Endothelial cell of umbilical vein (primary cell): ENCODE measurements at places on chromosomes 1 and 21. TPM values are rescaled to one million over a fixed set of nuclear protein-coding genes. Genes with fewer than 3 reads are reported as not detected.

GRCh38 chr1:171142416-171143385 is 42.4 kb upstream of the FMO2 start:
- no peak for DNase-seq

S100A3 gene
- 0.42 TPM in 1 of 2 replicates, not detected in the other for total RNA-seq

- DNase-seq, result no peak
Measured at GRCh38 chr1:23591460-23592208, 32.3 kb upstream of the ID3 start.

FOXD3 gene
- total RNA-seq, result not detected in 2 replicates

MED8 gene
- total RNA-seq, result 41.9 and 45.6 TPM in 2 replicates

DNA sequence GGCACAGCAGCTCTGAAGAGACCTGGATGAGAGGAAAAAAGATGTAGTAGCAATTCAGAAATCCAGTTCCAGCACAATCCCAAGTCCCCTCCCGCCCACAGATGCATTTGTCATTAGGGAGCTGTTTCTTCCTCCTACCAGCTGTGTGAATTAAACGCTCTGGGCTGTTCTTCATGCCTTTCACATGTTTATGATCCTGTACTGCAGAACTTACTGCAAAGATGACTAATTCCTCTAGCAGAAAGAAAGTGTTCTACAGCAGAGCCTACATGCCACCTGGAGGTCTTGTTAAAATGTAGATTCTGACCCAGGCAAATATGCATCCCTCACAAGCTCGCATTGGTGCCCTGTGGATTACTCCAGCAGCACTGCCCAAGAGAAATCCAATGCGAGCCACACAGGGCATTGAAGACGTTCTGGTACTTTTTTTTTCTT is 6.5 kb downstream of the ENO1 start:
- no peak for DNase-seq

DNA sequence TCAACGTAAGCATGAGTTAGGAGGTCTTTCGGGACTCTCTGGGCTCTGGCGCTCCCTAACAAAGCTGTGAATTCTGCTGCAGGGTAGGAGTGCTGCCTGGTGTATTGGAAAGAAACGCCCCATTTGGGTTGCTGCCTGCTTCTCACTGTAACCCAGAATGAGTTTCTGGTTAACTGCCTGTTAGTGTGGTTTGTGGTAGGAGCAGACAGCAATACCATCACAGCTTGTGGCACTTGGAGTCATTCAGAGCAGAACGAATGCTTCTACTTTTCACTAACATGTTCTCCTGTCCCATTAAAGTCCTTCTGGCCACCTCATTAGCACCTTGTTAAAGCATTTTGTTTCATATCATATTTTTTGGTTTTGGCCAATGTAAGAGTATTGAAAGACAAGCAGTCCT is 18.1 kb downstream of the MAP3K7CL start:
- no peak for DNase-seq

GRCh38 chr1:232459826-232460225 is 170.1 kb downstream of the SIPA1L2 start:
- no peak for DNase-seq

NPPA gene
- not detected in 2 replicates for total RNA-seq

GRCh38 chr1:43464681-43465504 is 11.2 kb upstream of the HYI start:
- DNase-seq, result no peak

DNA sequence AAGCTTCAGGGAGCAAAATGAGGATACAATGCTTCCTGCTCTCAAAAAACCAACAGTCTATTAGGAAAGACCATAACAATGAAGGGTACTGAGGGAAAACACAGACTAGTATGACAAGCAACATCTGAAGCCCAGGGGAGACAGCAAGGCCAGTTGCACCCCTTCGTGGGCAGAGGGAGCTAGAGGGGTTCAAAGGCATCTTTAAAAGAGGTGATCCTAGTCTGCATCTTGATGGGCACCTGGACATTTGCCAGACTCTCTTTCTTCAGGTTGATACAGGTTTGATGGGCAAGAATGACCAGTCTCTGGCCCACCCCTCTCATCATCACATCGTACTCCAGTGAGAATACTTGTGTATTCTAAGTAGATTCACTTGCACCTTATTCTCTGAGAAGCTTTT is 177.7 kb downstream of the VAV3 start:
- DNase-seq, result no peak

DNA sequence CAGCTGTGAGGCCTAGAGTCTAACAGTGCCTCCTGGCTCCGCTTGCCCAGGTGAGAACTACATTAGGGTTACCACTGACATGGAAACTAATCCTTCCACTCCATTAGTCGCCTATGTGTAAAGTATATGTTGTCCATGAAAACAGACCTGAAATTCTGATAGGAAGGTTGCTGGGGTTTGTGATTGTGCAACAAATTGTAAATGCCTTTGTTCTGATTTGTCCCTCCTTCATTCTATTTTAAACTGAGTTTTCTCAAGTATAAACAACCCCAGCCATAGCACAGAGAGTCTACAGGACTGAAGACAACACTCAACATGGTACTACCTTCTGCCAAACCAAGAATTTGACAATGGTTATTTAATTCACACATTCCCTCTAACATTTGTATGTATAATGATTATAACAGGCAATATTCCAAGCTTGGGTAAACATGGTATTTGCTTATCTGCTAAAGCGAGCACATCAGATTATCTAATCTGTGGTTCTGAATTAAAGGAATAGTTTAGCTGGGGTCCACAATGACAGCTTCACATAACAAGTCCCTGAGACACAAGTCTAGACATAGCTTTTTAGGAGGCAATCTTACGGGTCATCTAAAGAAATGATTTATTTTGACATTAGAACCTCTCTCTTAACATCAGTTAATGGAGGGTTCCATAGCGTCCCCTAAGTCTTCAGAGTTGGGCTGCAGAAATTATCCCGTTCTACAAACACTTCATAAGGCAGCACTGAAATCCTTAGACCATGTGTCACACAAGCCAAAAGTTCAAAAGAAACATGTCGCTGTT is 633.0 kb downstream of the SMYD3 start:
- no peak for DNase-seq

DNA sequence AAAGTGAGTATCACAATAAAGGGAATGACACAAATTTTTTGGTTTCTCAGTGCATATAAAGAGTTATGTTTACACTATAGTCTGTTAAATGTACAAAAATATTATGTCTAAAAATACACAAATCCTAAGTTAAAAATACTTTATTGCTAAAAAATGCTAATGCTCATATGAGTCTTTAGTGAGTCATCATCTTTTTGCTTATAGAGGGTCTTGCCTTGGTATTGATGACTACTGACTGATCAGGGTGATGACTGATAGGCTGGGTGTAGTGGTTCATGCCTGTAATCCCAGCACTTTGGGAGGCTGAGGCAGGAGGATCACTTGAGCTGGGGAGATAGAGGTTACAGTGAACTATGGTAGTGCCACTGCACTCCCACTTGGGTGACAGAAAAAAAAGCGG is 12.9 kb upstream of the NUF2 start:
- no peak for DNase-seq

DNA sequence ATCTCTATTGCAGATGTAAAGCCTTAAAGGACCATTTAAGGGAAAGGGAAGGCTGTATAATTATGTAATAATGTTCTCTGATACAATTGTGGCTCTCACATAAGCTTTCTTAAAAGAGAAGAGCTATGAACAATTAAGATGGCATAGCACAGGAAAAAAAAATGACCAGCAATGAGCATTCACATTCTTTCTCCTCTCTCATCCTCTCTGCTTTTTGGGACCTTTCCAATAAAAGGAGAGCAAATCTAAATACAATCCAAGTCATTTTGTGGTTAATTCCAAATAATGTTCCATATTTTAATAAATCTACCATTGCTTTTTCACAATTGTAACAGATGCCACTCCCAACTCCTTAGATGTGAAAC is 23.5 kb downstream of the SMYD3 start:
- DNase-seq, result no peak

AMY1C gene
- total RNA-seq, result not detected in 2 replicates

- no peak for DNase-seq
Measured at GRCh38 chr1:89363196-89363595, 663 bp upstream of the GBP6 start.

DNA sequence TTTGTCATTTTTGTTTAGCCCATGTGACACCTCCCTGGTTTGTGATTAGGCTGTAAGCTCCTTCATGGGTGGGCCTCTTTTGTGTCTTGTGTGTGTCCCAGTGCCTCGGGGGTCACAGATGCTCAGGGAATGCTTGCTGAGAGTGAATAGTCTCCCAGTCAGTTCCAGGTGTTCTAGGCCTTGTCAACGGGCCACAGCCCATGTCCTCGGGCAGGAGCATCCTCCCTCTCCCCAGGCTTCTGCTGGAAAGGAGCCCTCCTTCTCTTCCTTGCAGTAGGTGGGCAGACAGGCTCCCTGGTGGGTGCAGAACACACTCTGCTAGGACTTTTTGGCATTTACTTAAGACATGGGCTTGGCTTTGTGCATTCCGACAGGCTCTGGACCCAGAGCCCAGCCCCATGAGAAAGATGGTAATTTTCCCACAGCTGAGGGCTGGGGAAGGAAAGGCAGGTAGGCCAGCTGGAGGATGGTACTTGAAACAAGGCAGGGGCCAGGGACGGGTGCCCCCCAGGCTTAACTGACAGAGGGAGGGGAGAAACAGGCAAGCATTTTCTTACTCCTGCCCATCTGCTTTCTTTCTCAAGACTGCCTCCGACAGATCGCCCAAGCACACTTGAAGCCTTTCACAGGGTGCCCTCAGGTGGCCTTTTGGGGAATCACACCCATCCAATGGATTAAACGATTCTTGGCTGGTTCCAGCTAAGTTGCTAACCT is 7.1 kb upstream of the CPLANE2 start:
- peak; percentile 87 for DNase-seq

ALDH4A1 gene
- 17.4 and 18.6 TPM in 2 replicates for total RNA-seq

GRCh38 chr1:97837161-97837560 is 83.7 kb downstream of the DPYD start:
- no peak for DNase-seq

DNA sequence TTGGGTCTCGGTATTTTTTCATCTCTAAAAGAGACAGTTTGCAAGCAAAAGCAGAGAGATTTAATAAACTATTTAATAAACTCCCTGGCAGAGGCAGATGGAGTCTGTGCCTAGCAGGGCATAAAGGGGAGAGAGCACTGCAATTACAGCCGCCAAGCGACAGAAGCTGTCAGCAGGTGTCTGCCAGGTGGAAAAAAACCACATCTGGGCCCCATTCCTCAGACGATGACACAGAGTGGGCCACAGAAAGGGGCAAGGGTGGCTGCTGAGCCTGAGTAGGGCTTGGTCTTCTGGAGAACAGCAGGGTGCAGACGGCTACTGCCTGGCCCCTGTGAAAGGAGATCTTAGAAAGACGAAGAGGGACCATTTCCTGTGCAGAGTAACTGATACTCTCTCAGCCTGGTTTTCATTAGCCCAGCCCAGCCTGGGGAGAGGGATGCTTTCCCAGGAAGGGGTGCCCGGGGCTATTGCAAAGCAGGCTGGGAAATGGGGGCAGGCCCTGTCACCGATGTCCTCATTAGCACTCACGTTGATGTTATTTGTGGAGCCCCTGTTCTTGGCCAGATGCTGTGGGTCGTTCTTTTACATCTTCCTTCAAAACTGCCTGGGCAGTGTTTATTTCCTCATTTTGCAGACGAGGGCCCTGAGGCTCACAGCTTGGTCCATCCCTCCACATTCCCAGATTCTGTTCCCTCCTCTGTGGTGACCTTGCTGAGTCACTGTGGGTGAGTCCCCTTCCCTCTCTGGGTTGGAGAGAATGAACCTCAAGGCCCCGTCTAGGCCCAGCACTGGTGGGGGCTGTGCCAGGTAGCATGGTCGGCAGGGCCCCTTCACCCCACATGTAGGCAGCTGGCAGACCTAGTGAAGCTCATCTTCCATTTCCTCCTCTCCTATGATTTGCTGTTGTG is 472.7 kb downstream of the PTPRU start:
- no peak for DNase-seq

PRKCZ gene
- total RNA-seq, result 0.44 and 1.7 TPM in 2 replicates

CAPZB gene
- 339 and 347 TPM in 2 replicates for total RNA-seq

AK5 gene
- 3.3 and 7.5 TPM in 2 replicates for total RNA-seq

GRCh38 chr1:4965346-4966075 is 311.1 kb downstream of the AJAP1 start:
- no peak for DNase-seq

DNA sequence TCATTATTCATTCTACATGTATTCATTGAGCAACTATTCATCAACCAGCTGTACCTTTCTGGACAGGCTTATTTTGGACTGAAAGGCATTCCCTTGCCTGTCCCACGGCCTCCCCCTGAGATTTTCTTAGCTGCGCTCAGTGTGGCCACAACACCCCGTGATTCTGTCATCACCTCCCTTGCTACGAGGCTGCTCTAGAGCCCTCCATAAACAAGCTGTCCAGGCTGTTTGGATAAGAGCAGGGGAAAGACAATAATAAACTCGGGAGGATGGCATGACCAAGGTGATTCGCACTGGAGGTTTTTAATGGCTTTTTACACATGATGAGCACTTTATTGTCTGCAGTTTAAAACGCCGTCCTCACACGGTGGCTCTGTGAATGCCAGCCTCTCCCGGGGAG is 139.7 kb downstream of the ROR1 start:
- no peak for DNase-seq

SOAT1 gene
- 34.2 and 38.2 TPM in 2 replicates for total RNA-seq

SLFNL1 gene
- total RNA-seq, result 0.29 and 0.39 TPM in 2 replicates

CBS gene
- 64.5 and 92.9 TPM in 2 replicates for total RNA-seq

- DNase-seq, result no peak
Measured at GRCh38 chr1:54153535-54154439, 987 bp upstream of the CDCP2 start.

DNA sequence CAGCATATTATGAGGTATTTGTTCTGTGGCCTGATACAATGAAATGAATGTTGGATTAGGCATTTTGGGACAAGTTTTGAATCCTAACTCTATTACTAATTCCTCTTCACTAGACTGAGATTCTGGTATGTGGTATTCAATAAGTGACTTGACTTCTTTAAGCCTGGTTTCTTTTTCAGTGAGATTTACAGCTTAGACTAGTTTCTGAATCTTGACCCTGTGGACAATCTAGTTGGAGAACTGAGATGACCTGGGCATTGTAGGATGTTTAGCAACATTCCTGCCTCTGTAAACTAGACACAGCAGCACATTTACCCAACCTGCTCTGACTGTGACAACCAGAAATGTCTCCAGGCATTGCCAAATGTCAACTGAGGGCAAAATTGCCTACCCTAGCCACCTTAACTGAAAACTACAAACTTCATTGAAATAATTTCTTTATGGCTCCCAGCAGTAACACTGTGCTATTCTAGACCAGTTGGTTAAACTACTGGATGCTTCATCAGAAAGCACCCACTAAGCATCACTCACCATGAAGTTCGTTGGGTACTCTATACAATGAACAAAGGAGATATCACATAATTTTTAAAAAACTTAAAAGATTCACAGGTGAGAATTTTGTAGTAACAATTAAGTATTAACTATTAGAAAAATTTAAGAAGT is 16.8 kb downstream of the PTPRC start:
- DNase-seq, result no peak

CFHR2 gene
- total RNA-seq, result not detected in 2 replicates

- DNase-seq, result no peak
Measured at GRCh38 chr1:5225707-5226704, 571.6 kb downstream of the AJAP1 start.

OR2T6 gene
- not detected in 2 replicates for total RNA-seq

SYT2 gene
- total RNA-seq, result not detected in 2 replicates

PYHIN1 gene
- not detected in 2 replicates for total RNA-seq

USH2A gene
- not detected in 2 replicates for total RNA-seq

C1orf94 gene
- total RNA-seq, result not detected in 2 replicates
